ENCODE measurements at places on chromosomes 12 and 14. TPM values are rescaled to one million over a fixed set of nuclear protein-coding genes. Genes with fewer than 3 reads are reported as not detected.

Gene KRT2
- total RNA-seq: not detected

DNA sequence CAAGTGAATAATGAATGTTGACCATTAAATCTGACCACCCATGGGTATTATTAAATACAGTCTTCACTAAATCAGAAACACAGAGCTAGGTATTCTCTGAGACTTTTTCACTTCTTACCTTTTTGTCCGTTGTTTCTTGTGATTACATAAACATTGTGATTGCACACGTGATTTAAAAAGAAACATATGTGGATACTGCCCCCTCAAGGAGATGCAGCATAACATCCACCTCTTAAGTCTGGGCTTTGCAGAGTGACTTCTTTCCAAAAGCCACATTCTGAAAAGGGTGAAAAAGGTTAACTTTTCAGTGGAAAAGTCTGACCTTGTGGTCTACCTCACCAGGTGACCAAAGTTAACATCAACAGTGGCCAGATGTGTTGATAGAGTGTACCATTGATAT is 185.5 kb upstream of the FAR2 start:
- peak; percentile 43 for ATAC-seq

Gene GALNT8
- total RNA-seq: not detected

GRCh38 chr14:104334424-104335161 is 196.2 kb downstream of the KIF26A start:
- ATAC-seq: no peak

GRCh38 chr14:24674204-24674970 is 40.4 kb upstream of the GZMB start:
- peak; percentile 20 for ATAC-seq

Gene RFC5
- 16.2 TPM for total RNA-seq

Gene PPP1R1A
- not detected for total RNA-seq

- no peak for ATAC-seq
These were observed 27.6 kb downstream of the PLXNC1 start for GRCh38 chr12:94175763-94176668.

Gene SLC4A8
- 0.20 TPM for total RNA-seq

DNA sequence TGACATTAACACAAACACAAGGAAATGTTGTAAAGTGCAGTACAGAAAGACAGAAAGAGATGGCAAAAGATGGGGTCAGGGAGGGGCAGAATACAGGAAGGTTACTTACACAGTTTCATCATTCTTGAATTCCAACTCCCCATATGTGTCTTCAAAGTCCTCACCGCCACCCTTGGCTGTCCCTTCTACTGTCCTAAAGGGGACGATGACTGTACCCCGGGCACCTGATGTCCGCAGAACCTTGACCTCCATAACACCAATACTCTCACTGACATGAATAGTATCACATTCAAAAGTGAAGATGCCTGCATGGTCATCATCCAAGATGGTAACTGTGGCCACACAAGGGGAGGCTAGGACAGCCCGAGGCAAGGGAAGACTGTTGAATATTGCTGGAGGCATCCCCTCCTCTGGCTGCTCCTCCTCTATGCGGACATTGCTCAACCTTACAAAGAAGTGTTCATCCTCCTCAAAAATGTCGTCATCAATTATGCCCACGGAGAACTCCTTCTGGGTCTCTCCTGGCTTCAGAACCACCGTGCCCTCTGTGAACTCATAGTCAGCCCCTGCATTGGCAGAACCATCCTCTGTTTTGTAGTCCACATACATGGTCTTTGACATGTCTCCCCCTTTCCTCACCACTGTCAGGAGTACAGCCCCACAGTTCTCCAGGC is 22.1 kb downstream of the SLC8A3 start:
- no peak for ATAC-seq

GRCh38 chr14:64265222-64265621 is 28.9 kb downstream of the ESR2 start:
- no peak for ATAC-seq

- no peak for ATAC-seq
These were observed 133.6 kb downstream of the KSR2 start for GRCh38 chr12:117835156-117835555.

DNA sequence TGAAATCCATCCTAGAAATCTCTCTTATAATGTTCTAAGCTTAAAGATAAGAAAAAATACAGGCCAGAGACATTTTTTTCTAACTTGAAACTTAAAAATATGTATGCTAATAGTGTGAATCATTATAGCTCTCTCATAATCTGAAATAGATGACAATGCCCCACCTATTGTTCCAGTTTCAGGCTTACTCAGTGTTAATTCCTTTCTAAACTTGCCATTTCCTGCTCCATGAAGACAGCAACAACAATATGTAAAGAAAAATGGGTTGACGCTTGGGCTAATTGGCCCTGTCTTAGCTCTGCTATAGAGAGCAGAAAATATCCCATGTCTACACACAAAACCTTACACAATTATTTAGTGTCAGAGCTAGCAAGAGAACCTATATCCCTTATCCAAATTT is 37.1 kb downstream of the LMO3 start:
- peak; percentile 69 for ATAC-seq

DNA sequence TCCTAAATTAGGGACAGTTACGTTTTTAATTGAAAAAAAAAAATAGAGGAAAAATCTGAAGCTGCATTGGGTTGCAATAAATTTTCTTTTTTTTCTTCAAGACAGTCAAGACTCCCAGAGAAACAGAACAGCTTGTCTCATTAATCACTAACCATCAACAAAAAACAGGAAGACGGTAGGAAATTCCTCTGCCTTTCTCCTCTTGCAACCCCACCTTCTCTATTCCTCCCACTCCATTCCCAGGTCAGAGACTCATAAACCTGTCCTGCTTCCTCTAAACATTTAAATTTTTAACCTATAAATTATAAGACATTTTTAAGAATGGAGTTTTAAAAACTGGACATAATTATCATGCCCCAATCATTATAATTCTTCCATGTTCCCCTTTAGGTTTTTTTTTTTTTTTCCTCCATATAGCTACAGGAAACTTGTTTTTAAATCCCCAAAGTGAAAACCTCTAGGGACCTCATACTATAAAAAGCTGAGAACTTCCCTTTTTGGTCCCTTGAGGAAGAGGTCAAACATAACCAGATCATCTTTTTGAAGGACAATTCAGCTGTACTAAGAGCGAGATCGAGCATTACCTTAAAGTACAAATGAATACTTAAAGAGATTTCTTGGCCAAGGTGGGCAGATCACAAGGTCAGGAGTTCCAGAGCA is 36.0 kb downstream of the CPM start:
- no peak for ATAC-seq

DNA sequence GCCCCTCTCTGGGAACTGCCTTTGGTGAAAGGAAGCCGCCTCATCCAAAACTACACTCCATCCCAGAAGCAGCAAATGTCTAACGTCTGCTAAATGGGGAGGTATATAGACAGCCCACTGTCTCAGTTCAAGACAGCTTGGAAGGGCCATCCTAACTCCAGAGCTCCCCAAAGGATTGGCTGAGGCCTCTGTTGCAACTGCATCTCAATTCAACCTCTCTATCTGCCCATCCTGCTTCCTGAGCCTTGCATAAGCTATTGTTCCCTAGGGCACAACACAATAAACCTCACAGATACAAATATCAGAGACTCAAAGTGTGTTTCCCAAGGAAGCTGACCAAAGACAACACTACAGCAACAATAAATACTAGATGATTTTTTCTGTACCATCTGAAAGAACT is 495.2 kb upstream of the SOX5 start:
- no peak for ATAC-seq

Gene FOXN4
- total RNA-seq: not detected

Gene TAS2R9
- not detected for total RNA-seq

Gene ASCL4
- not detected for total RNA-seq

Gene NPFF
- total RNA-seq: not detected

DNA sequence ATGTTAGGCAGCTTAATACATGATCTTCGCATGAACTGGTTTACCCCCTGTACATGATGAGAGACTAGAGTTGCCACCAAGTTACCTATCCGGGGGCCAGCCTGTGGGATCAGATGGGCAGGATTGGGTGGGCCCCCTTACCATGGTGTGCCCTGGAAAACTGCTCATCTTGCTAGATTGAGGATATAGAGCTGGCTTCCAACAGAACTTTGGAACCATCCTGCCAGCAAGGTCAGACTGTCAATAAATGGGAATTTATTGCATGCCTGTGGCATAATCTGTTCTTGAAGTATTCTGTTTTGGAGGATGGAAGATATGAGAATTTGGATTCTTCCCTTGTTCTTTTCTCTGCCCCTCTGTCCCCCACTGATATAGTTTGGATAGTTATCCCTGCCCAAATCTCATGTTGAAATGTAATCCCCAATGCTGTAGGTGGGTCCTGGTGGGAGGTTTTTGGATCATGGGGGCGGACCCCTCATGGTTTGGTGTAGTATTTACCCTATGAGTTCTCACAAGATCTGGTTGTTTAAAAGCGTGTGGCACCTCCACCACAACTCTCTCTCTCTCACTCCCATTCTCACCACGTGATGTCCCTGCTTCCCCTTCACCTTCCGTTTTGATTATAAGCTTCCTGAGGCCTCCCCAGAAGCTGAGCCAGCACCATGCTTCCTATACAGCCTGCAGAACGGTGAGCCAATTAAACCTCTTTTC is 3.7 kb upstream of the TM9SF1 start:
- no peak for ATAC-seq

- ATAC-seq: peak; percentile 60
These were observed 83.0 kb upstream of the CCDC196 start for GRCh38 chr14:66403183-66403582.

DNA sequence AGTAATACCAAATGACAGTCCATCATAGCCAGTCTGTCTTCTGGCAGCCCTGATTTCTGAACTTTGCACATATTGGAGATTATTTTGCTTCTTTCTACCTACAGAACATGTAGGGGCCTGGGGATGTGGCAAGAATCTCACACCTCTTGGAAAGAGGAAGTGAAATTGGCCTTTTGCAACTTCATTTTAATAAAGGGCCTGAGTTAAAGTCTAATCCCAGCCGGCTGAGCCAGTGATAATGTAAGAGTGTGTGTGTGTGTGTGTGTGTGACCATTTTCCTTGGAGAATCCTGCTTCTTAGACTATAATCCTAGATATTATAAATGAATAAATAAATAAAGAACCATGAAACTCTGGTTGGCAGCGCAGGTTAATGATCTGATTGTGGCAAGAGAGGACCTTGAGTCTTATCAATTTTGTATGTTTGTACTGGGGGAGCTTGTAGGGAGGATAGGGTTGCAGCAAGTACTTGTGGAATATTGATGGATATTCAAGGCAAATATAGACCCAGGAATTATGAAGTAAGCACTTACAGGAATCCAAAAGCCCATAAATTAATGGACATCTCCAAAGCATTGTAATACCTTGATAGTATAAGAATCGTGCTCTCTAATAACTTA is 233.2 kb upstream of the AMIGO2 start:
- ATAC-seq: no peak
